Smooth muscle cell of the coronary artery (primary cell): ENCODE measurements at places on chromosomes 12 and 14. TPM values are rescaled to one million over a fixed set of nuclear protein-coding genes. Genes with fewer than 3 reads are reported as not detected.

Gene KRT74
- total RNA-seq: not detected in 2 replicates

Gene CPM
- total RNA-seq: 0.83 and 18.7 TPM in 2 replicates

Gene TMEM132D
- total RNA-seq: not detected in 2 replicates

Gene ADAMTS20
- not detected in 2 replicates for total RNA-seq

Gene CIROP
- 0.12 TPM in 1 of 2 replicates, not detected in the other for total RNA-seq

Gene CATSPERB
- 0.23 TPM in 1 of 2 replicates, not detected in the other for total RNA-seq

Gene RAN
- 938 and 1,027 TPM in 2 replicates for total RNA-seq

Gene DAO
- under 0.01 TPM in 1 of 2 replicates, not detected in the other for total RNA-seq
